Stimulated activated CD4-positive, alpha-beta T cell treated with anti-CD3 and anti-CD28 coated beads, TNF-alpha, amount 100 ng/mL, for 24 hours (primary cell): ENCODE measurements at places on chromosomes 1 and 21.

DNA sequence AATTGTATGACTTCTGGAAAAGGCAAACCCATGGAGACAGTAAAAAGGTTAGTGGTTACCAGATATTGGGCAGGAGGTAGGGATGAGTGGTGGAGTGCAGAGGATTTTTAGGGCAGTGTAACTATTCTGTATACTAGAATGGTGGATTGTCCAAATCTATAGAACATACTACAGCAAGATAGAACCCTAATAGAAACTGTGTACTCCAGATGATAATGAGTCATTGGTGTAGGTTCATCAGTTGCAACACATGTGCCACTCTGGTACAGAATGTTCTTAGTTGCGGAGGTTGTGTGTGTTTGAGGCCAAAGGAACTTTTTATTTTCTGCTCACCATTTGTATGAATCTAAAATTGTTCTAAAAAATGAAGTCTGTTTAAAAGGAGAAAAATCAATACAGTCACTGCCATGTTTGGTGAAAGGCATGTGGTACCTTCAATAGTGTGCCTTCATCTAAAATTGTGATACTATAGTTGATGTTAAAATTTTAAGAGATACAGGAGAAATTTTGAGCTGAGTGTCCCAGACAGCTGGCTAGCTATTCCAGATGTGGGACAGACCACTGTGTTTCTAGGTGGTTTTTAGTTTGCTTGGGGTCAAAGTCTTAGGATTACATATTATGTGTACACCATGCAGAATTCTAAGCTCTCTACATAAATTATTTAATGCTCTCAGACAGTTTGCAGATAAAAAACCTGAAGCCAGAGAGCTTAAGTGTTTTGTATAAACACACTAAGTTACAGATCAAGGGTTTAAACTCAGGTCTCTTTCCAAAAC lies 150.5 kb downstream of the RPS6KC1 start:
- DNase-seq: no peak

- no peak for DNase-seq
These were observed 32.8 kb downstream of the C2CD2 start for GRCh38 chr21:41921021-41921420.

DNA sequence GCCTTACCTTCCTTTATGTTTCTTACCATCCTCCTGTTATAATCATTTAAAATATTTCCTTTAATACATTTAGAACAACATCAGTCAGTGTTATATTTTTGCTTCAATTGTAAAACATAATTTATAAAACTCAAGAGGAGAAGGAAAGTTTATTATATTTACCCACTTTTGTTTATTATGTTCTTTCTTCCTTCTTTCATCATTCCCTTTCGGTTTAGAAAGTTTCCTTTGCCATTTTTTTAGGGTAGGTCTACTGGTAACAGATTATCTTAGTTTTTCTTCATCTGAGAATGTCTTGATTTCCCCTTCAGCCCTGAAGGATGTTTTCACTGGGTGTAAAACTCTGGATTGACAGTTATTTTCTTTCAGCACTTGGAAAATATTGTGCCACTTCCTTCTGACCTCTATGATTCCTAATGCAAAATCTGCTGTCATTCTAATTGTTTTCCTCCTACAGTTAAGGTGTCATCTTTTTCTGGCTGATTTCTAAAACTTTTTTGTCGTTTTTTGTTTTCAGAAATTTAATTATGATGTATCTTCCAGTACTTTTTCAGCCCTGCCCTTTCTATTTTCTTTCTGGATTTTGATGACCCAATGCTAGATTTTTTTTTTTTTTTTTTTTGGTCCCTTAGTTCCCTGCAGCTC lies 25.0 kb downstream of the PTPN22 start:
- DNase-seq: no peak

GRCh38 chr1:99672038-99672437 lies 26.1 kb downstream of the PALMD start:
- DNase-seq: no peak

- no peak for DNase-seq
These were observed 67.3 kb downstream of the RHOU start for GRCh38 chr1:228802386-228803220.

GRCh38 chr1:236522937-236523703 lies 662 bp upstream of the LGALS8 start:
- no peak for DNase-seq

- no peak for DNase-seq
These were observed 56.8 kb upstream of the IPO9 start for GRCh38 chr1:201772178-201772577.
